ENCODE measurements at places on chromosomes 11 and 22.

DNA sequence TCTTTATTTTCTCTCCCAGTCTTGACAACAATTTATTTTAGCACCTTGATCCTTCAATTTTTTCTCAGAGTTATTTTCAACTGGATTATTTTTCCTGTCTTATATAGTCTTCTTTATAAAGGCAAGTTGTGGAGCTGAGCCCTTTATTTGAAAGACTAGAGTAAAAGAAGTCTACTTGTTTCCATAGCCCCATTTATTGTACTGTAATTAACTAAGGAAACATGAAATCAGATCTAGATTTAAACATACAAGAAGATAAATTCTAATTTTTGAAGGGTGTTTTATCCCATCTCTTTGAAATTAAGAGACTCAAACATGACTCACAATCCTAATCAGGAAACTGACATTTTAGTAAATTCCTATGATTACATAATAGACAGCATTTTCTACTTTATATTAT is 2421.8 kb downstream of the LRRC4C start:
- DNase-seq: no peak

- DNase-seq: peak; percentile 90
Observed at GRCh38 chr22:36328635-36329253, 59.0 kb downstream of the MYH9 start.

DNA sequence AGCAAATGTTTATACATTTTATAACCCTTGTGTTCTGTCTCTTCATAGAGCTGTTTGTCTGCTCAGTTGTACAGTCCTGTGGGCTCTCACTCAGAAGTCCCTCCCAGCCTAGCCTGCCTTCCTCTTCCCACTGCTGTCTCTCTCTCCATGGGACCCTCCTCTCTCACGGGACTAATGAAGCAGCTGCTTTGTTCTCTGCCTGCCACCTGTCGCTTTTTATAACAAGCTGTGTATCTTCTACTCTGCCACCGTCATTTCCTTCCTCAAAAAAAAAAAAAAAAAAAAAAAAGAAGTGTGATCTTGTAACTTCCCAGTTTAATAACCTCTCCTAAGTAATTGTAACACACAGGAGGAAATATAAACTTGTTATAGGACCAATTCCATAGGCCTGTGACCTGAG is 92.2 kb upstream of the ALKBH3 start:
- DNase-seq: no peak

GRCh38 chr11:103359216-103359615 is 250.0 kb downstream of the DYNC2H1 start:
- peak; percentile 51 for DNase-seq

DNA sequence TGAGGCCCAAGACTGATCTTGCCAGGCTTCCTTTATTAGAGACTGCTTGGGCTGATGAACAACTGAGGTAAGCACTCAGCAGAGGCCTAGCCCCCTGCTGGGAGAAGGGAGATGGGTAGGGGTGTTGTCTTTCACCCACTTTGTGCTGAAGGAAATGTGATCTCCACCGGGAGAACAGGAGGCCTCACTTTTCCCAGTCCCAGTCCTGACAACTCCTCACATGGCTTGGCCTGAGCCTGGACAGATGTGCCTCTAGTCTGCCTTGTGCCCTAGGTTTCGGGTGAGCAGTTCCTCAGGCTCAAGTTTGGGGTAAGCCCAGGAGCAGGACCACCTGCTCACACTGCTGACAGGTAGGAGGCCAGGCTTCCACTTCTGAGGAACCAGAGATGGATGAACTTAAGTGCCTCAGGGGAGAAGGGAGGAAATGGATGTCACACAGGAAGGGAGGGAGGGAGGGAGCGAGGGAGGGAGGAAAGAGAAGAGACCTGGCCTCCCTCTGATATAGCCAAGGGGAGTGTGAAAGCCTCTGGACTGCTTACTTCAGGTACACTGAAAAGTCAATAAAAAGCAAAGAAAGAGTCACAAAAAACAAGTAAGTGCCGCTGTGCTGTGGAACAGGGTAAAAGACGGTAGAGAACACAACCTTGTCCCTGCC is 8.1 kb downstream of the CLPB start:
- DNase-seq: no peak

DNA sequence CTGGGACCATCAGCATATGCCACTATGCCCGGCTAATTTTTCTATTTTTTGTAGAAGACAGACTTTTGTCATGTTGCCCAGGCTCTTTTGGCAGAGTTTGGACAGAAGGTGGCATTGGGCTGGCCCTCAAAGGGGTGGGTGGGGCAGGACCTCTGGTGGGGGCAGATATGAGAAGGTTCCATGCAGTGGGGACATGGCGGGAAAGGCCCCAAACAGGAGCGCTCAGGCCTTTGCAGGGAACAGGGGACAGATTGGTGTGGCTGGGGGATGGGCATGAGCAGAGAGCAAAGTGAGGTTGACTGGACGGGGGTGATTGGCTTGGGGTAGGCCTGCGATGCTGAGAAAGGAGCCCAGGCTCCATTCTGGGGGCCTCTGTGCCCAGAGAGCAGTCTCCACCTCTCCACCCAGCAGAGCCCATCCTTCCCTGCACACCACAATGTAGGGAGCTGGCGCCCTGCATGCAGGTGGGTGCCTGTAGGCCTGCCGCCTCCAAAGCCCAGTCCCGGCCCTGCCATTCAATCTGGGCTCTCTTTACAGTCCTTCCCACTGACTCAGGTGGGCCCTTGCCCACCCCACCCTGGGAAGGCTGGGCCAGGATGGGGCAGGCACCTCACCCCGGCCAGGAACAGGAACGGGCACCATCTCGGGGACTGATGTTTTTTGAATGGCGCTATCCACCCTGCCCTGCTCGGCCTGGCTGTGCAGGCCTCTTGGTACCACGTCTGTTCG is 98.7 kb downstream of the MORC2 start:
- DNase-seq: no peak
